SJSA1 (cell line): ENCODE measurements at places on chromosomes 7 and 10. TPM values are rescaled to one million over a fixed set of nuclear protein-coding genes. Genes with fewer than 3 reads are reported as not detected.

The ETV1 gene
- total RNA-seq, result 3.8 and 4.7 TPM in 2 replicates

The CAMK1D gene
- total RNA-seq, result 3.8 and 3.9 TPM in 2 replicates

The MRC1 gene
- total RNA-seq, result not detected in 2 replicates

The PRKCQ gene
- not detected in 2 replicates for total RNA-seq

The SFTPD gene
- 0.29 TPM in 1 of 2 replicates, not detected in the other for total RNA-seq

The GATAD1 gene
- total RNA-seq, result 8.1 and 14.6 TPM in 2 replicates

The AMPH gene
- total RNA-seq, result not detected in 2 replicates

The DNAH11 gene
- 3.5 and 13.1 TPM in 2 replicates for total RNA-seq

- no peak for DNase-seq
Observed at GRCh38 chr10:118096022-118096421, 49.3 kb upstream of the RAB11FIP2 start.

DNA sequence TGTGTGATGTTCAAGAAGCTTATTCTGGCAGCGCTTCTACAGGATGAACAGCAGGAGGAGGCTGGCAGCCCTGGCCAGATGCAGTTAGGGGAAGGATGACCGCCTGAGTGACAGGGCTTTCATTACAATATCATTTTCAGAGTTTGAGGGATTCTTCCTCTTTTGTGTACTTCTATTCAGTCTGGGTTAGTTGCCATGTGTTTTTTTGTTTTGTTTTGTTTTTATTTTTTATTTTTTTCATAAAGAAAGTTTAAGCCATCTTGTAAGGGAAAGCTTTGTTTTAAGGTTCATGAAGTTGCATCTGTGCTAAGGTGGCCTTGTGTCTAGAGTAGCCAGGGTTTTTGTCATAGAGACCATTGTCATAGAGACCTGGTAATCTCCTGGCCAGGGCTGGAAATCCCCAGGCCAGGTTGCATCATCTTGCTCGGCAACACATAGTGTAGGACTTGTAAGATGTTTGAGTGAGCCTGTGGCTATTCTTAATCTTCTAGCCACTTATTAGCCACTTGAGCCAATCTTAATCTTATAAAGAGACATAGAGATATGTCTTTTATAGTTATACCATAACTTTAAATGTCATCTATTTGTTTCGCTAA lies 230.5 kb upstream of the TMEM229A start:
- DNase-seq, result no peak

- no peak for DNase-seq
Observed at GRCh38 chr7:1559626-1560590, 3.9 kb upstream of the TMEM184A start.

DNA sequence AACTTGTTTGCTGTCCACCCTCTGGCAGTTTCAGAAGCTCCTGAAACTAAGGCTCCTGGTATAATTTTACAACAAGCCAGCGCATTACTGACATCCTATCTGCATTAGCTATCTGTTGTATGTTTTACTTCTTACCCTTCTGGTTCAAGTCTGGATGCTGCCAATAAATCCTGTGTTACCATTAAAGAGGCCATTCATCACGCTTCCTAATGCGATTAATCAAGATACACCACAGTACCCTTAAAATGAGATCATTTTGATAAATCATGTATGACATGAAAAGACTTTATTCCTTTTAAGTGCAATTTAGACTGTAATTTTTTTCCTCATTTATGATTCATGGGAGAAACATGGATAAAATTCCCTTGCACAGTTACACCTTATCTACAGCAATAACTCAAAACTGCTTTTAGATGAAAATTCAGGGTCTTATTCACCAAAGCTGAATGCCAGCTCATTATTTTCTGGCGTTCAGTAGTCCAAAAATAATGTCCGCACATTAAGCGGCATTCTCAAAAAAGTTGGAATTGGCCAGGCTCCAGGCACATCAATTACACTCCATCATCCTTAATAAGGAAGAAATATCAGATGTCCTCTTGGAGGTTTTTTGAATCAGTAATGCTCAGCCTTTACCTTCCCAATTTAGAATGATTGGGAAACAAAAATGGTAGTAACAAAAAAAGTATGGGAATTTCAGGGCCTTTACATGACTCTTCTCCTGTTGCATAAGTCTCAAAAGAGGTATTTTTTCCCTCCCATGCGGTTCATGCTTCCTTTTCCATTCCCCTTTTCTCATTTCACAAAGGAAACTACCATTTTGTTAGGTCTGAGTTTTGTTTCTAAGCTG lies 878.5 kb downstream of the LRMDA start:
- DNase-seq, result no peak

GRCh38 chr7:68176974-68177373 lies 1180.3 kb downstream of the TYW1 start:
- DNase-seq, result no peak

GRCh38 chr7:134246761-134247160 lies 70.0 kb downstream of the SLC35B4 start:
- no peak for DNase-seq

DNA sequence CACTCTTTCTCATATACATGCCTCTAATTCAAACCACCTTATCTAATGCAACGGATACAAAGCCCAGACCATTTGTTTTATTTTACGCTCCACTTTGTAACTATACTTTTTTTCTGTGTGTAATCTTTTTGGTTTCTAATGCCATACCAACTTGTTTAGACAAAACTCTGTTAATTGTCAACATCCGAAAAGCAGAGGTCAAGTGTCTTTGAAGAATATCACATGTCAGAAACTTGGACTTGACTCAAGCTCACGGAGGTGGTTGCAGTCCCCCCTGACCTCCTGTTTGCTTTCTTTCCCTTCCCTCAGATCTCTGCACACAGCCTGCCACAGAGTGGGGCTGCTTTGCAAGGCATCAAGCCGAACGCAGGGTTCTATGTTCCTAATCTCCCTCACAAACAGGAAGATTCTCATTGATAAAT lies 698.9 kb downstream of the PARD3 start:
- peak; percentile 34 for DNase-seq

GRCh38 chr7:157503229-157503628 lies 166.4 kb downstream of the DNAJB6 start:
- DNase-seq, result no peak

DNA sequence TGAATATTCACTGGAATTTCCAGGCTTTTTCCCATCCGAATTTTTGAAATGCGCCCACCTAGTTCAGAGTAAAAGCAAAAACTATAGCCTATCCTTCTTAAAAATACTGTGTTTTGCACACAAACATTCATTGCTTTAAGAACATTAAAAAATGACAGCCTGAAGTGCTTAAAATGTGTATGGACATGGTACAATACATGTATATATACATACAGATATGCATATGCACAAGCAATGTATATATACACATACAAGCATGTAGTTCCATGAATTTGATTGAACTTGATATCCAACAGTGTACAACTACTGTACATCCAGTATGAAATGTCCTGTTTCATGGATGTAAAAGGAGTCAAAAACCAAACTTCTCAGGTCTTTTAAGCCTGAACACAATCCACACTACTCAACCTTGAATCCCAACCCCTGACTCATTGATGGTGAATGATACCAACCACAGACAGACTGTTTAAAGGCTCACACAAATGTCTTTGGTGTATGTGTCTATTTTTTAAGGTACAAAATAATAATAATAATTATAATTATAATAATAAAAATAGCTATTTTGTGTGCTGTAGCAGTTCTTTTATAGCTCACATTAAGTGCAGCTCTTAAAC lies 14.8 kb downstream of the INHBA start:
- no peak for DNase-seq

- DNase-seq, result no peak
Observed at GRCh38 chr10:107899075-107899474, 734.6 kb upstream of the SORCS1 start.

- no peak for DNase-seq
Observed at GRCh38 chr10:88557256-88557655, 25.9 kb downstream of the RNLS start.

DNA sequence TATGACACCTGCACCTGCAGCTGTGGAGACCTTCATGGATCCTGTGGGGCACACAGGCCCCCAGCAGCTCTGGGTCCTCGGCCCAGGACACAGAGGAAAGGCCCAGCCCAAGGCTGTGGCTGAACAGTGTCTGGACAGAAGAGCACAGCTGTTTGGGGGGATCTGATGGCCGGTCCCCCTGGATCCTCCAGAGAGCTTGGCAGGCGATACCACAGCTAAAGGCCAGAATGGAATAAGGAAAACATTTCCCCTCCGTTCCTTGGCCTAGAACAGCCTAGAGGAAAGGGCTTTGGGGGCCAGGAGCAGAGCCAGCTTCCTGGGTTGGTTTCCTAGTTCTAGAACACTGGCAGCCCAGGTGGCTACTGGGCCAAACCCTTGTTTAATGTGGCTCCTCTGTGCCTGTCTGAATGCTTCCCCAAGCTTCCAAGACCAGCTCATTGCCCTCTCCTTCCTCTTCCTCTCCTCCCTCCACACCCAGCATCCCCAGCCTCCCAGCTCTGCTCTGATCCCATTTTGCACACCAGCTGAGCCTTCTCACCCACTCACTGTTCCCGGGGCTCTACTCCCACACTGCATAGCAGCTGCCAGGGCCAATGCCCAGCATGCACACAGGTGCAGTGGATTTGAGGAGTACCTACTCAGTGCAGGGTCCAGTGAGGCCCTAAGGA lies 46.9 kb downstream of the GPAM start:
- no peak for DNase-seq

- DNase-seq, result peak; percentile 95
Observed at GRCh38 chr7:92528188-92528957, at the start of the genes PEX1 and RBM48. PEX1 (minus strand) TSS chr7:92528520; CDS start chr7:92528435, 85 bp downstream. RBM48 (plus strand) TSS chr7:92528795; CDS start chr7:92528814, 19 bp downstream.

GRCh38 chr7:70573696-70574095 lies 558.2 kb upstream of the GALNT17 start:
- DNase-seq, result no peak

DNA sequence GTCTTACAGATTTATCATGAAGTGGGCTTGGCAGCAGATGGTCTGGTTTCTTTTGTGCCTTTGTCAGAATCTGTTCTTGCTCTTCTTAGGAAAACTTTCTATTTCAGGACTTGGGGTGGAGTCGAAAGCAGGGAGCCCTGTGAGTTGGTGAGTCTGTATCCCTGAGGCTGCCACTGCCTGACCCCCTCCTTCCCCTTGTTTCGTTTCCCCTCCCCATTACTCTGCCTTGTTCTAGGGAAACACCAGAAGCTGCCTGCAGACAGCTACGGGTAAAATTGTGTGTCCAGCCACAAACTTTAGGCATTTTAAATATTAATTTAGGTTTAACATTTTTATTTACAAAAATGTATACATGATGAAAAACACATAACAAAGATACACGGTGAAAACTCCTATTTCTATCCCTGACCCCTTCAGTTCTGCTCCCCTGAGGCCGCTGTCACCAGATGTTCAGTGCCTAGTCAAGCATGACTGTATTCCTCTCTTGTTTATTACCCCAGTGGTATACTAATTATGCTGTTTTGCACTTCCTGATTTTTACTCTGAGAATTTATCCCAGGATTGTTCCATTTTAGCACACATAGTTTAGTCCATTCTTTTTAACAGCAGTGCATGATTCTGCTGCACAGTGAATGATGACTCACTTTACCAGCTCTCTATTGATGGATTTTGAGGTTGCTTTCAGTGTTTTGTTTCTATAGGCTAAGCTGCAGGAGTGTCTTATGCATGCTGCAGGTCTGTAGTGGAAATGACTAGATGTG lies 9.1 kb downstream of the TSPAN14 start:
- peak; percentile 78 for DNase-seq

DNA sequence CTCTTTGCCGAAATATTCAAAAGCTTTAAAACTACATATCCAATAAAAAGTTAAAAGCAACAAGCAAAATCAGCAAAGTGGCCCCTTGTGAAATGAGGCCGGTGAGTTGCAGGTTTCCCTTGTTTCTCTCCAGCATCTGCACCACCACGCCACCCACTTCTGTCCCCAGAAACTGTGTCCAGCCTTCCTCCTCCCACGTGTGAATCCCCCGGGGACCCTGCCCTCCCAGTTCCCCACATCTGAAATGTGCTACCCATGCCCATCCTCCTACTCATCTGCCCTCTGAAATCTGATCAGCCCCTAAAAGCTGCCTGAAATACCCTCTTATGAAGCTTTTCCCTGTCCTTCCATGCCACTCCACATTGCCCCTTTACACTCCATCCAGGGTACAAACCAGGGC lies 3.8 kb downstream of the ALOX5 start:
- DNase-seq, result no peak

DNA sequence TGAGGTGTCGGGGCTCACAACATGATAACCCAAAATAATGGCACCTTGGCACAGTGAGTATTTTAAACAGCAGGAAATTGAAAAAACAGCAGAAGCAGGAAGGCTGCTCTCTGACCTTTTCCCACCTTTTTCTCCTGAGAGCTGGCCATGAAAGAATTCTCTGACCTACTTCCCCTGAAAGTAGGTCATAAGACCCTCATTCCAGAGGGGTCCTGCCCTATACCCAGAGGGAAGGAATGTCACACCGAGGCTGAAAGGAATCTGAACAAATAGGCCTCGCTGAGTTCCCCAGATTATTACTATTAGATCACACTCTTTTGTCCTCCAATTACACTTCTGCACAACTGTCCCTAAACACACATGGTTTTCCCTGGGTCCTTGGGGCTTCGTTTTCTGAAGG lies 18.8 kb downstream of the CPVL start:
- no peak for DNase-seq
